ENCODE measurements at places on chromosomes 11 and 22. TPM values are rescaled to one million over a fixed set of nuclear protein-coding genes. Genes with fewer than 3 reads are reported as not detected.

GRCh38 chr11:107801641-107802040 lies 56.9 kb downstream of the SLC35F2 start:
- DNase-seq, result no peak

GRCh38 chr22:31969789-31970489 lies 25.6 kb downstream of the YWHAH start:
- no peak for DNase-seq

The ARL14EP gene
- total RNA-seq, result 15.7 TPM

The LINC01488 gene
- not detected for total RNA-seq

GRCh38 chr11:40417627-40418026 lies 1041.8 kb downstream of the LRRC4C start:
- DNase-seq, result no peak

Data from vagina (tissue), 2 donors.